ENCODE measurements at places on chromosomes 7 and 10. TPM values are rescaled to one million over a fixed set of nuclear protein-coding genes. Genes with fewer than 3 reads are reported as not detected.

DNA sequence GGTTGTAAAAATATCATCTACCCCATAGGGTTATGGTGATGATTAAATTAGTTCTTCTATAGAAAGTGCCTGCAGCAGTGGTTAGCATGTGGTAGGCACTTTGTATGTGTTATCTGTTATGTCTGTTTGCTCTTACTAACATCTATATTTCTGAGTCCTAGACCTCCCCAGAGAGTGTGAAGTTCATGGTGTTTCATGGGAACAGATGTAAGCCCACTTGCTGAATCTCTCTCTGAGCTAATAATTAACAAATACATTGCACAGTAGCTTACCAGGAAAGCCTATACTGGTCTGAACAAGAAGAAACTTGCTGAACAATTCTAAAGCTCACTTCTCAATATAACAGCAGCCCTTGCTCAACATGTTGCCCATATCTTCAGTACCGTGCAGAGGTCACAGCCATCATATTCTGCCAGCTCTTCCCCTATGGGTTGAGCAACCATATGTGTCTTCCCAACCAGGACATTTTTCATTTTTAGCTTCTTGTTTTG is 100.1 kb downstream of the NPSR1 start:
- no peak for DNase-seq

DNA sequence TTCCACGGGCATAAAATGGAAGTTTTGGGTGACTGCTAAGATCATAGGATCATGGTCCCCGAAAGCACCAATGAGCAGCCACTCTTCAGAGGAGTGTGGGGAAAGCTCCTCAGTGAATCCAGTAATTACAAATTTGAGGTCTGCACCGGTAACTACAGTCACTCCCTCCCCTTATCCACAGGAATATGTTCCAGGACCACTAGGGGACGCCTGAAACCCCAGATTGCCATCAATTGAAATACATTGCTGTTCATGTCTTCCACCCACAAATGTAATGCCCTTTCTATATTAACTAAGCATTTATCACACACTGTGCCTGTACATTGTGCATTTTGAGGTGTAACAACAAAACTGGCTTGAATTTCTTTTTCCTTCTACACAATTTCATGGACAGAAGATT is 447.9 kb upstream of the PFKP start:
- DNase-seq, result peak; percentile 7

DNA sequence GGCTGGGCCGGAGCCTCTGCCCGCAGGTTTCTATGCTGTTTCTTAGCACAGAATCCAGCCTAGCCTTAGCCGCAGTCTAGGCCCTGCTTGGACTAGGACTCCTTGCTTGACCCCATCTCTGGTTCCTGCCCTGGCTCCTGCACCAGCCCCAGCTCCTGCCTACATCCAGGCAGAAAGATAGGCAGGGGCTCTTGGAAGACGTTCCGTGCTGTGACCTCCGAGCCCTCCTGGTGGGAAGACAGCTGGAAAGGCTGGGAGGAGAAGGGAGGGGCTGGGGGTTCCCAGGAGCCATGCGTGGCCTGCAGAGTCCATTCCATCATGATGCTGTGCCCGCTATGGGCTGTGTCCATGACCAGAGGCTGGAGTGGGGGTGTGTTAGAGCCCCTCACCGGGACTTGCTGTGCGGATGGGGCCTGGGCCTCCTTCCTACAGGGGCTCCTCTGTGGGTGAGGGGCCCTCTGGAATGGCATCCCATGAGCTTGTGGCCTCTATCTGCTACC is 26.2 kb downstream of the RAMP3 start:
- DNase-seq, result no peak

- DNase-seq, result no peak
These were observed 185.7 kb downstream of the ELFN1 start for GRCh38 chr7:1855725-1856160.

GRCh38 chr10:12729885-12730284 is 271.6 kb downstream of the CCDC3 start:
- no peak for DNase-seq

DNA sequence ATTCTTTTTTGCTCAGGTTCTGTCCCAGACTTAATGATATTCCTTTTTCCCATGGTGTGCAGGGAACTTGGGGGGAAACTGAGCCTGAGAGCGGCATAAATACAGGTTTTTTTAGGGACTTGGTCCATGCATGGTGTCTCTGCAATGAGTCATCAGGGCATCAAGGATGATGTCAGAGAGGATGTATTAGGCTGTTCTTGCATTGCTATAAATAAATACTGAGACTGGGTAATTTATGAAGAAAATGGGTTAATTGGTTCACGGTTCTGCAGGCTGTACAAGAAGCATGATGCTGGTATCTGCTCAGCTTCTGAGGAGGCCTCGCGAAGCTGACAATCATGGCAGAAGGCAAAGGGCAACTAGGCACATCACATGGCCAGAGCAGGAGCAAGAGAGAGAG is 185.4 kb downstream of the RAB11FIP2 start:
- DNase-seq, result no peak

DNA sequence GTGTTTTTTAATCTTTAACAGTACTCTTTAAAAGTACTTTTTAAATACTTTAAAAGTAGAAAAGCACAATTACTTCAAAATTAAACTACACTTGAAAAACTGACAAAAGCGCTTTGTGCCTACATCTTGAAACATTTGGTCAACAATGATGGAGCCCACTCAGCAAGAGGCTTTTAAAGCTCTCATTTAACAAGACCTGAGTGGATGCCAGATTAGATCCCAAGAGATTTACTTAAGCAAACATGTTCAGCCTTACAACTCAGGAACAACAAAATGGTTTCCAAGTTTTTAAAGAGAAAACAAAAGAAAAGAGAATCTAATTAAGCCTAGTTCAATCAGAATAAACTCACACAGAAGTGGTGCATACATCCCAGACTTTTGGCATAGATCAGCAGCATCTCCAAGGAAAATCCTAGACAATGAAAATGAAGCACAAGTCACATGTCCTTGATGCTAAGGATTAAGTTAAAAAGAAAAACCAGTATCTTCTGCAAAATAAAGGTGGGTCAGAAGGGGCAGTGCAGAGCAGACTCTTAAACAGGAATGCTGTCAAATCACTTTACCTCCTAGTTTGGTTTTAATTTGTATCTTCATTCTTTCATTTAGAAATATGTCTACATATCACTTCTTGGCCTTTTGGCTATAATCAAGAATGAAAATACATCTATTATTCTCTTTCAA is 26.2 kb downstream of the HIBADH start:
- DNase-seq, result no peak

DNA sequence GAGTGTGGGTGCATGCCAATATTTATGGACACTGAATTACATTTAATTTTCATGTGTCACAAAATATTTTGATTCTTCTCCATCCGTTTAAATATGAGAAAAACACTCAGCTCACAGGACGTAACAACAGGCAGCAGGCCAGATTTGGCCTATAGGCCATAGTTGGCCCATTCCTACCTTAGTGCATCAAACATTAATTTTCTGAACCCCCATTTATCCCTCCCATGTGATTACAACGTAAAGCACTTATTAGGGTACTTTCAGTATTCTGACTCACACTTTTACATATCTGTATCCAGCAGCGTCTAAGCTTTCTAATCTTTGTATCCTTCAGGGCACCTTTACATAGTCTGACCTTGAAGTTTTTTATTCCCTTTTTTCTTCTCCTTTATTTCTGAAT is 4.0 kb downstream of the IDI1 start:
- no peak for DNase-seq

DNA sequence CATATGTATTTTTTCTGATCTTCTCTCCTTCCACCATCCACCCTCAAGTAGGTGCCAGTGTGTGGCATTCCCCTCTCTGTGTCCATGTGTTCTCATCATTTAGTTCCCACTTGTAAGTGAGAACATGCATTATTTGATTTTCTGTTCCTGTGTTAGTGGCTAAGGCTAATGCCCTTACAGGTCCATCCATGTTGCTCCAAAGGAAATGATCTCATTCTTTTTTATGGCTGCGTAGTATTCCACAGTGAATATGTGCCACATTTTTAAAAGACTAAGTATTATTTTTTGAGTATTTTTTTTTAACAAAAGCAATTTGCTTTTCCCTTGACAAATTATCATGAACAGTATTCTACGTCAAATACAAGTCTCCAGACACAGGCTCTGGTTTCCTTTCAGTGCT is 86.4 kb upstream of the ZNF746 start:
- no peak for DNase-seq

- DNase-seq, result no peak
These were observed 312.4 kb downstream of the CALN1 start for GRCh38 chr7:72099784-72100183.

DNA sequence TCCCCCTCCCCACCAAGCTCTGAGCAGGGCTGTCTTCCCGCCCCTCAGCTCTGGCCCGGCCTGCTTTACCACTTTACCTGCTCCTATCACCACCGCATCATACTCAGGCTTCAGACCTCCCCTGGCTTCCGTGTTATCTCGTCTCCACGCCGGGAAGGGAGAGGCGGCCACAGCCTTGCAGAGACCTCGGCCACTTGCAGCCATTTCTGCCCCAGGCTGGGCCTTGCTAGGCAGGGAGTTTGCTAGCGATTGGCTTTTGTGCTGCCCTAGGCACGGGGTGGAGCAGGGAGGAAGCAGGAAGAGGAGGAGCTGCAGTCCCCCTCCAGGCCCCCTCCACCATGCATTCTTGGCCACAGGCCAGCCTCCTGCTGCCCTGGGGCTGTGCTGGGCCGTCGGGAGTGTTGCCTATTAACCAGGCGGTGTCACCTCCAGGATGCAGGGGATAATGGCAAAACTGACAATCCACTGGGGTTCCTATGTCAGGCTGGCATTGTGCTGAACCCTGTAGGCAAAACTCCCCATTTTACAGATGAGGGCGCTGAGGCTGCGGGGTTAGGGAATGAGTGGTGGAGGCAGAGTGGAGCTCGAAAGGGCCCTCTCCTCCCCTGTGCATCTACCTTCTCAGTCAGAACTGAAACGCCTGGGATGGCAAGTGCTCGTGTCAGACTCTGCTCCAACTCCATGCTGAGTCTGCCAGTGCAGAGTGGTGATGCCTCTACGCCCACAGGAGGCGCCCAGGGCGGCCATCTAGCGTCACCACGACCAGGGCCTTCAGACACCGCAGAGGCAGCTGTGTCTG is at the start of gene PYROXD2:
Gene PYROXD2 (minus strand): TSS at position 251 of the 799 bp plus-strand sequence. CDS start 47 bp downstream, at position 204.
- peak; percentile 91 for DNase-seq

DNA sequence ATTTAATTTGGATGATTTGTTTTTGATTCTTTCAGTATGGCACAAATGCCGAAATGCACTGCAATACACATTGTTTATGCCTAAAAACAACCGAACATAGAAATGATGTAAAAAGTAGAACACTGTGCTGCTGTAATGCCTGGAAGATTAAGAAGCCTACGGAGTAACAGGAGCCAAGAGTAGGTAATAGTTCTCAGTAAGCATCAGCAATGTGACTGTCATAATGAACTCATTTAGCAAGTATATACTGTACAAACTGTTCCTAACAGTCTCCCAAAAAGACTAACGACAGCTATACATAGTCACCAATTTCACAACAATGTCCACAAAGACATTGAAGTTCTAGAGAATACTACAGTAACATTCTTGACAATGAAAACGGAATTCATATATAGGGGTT is 19.0 kb upstream of the LAMB4 start:
- DNase-seq, result no peak

DNA sequence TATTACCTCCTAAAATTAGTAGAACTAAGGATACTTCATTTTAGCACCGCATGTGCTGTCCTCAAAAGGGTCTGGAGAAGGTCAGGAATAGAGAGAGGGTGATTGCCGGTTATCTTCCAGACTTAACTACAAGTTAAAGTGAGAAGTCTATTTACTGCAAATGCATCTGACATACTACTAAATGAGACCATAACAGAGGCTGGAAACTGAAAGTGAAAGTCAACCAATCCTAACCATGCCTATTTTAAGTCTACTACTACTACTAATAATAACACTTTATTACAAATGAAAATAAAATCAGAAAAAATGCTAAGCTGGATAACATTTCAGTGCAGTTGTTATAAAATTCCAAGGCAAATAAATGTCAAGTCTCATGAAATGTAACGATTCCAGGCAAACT is 244.7 kb downstream of the KIF20B start:
- DNase-seq, result no peak

DNA sequence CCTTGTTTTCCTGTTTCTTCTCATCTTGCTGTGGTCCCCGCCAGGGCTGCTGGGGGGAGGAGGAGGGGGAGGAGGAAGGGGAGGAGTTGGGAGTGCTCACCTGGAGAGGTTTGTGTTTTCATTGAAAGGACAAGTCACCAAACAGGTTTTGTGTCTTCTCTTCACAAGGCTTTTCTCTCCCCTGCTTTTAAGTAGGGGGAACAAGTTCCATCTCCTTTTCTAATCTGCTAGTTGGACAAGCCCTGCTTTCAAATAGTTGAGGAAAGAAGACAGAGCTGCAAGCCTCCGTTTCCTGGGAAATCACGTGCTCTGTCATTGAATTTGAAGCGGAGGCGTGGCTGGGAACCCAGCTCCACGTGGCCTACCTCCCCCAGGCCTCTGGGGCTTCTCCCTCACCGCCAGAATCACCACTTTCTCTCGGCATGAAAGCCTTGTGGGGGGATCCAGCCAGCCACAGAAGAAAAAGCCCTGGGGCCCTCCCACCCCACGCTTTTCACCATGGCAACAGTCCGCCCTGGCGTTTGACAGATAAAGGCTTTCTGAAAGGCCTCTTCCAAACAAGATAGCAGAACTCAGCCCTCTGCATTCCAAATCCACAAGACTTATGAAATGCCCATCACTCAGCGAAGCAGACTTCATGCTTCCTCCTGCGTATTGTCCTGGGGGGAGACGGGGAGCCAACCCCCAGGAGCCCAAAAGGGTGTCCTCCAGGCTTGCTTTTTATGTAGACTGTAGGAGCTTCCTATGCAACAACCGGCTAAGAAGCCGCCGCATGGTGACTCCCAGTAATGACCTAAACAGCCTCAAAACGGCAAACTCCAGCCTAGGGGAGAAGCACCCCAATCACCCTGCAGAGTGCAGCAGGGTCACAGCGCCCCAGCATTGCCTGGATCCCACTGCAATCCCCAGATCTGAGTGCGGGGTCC is 51.7 kb downstream of the PROSER2 start:
- DNase-seq, result peak; percentile 53

The SLC26A3 gene
- polyA plus RNA-seq, result not detected

The IFIT1B gene
- 1.1 TPM for polyA plus RNA-seq

The SFTPA1 gene
- 143 TPM for polyA plus RNA-seq

The MUC3A gene
- polyA plus RNA-seq, result 0.70 TPM

The NODAL gene
- 0.42 TPM for polyA plus RNA-seq

The SLC26A5 gene
- polyA plus RNA-seq, result 0.56 TPM

The SRGN gene
- polyA plus RNA-seq, result 31.3 TPM

The OPN4 gene
- polyA plus RNA-seq, result 0.05 TPM

The ZNF425 gene
- 3.8 TPM for polyA plus RNA-seq
